ENCODE measurements at places on chromosomes 5 and 9.

DNA sequence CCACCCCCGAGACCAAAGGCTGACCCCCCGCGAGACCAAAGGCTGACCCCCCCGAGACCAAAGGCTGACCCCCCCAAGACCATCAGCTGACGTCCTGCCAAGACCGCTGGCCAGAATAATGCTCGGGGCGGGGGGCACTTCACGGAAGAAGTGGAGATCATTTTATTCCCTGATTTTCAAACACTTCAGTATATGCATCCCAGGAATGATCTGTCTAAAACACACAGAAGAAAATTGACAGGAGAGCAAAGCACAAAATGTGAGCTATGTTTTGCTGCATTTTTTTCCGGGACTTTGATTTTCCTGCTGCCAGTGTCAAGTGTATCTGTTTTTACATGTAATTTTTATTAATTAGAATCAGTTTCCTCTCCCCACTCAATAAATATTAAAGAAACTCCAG lies 67.1 kb downstream of the ADAMTS2 start:
- DNase-seq, result no peak

DNA sequence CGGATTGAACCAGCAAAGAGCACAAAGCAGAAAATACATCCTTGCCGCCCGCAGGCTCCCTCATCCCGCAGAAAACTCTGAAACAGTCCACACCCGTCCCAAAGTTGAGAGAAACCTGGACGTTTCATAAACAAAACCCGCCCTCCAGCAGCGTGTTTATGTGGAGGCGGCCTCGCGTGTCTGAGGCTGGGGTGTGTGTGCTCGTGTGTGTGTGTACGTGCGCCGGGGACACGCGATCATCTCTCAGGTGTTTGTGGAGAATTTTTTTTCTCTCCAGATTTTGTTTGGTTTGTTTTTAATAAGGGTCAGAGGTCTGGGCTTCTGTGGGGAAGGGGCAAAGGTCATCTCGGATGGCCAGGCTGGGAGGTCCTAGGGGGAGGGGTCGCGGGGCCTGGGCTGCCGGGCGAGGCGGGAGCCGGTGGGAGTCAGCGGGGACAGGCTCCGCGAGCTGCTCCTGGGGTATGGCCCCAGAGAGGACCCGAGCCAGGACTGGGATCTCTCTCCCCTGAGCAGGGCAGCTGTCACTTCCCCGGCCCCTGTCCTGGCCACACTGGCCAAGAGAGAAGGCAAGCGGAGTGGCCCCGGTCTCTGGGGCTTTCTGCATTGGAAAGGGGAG lies 206.4 kb downstream of the C9orf50 start:
- DNase-seq, result no peak

- DNase-seq, result no peak
These were observed 19.3 kb downstream of the C5orf58 start for GRCh38 chr5:170252109-170252508.

- no peak for DNase-seq
These were observed 10.4 kb downstream of the PLPP7 start for GRCh38 chr9:131299961-131300347.

- no peak for DNase-seq
These were observed 9.7 kb upstream of the MSMP start for GRCh38 chr9:35763803-35764202.

DNA sequence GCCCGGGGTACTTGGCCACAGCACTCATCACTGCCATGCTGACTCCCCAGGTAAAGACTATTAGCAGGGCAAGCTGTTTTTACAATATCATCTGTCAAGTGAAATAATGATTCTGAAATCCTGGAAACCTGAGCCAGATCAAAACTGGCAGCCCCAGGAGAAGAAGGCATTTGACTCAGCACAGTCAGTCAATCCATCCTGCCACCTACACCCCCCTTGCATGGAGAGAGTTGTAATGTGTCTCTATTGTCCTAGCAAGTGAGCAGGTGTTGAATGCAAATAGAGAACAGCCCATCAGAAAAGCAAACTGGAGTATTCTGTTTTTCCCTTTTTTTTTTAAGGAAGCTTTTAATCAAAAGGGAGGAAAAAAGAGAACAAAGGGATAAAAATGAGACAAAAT lies 291.2 kb downstream of the BRINP1 start:
- DNase-seq, result no peak

GRCh38 chr5:135824541-135825041 lies 9.9 kb upstream of the SLC25A48 start:
- DNase-seq, result no peak

DNA sequence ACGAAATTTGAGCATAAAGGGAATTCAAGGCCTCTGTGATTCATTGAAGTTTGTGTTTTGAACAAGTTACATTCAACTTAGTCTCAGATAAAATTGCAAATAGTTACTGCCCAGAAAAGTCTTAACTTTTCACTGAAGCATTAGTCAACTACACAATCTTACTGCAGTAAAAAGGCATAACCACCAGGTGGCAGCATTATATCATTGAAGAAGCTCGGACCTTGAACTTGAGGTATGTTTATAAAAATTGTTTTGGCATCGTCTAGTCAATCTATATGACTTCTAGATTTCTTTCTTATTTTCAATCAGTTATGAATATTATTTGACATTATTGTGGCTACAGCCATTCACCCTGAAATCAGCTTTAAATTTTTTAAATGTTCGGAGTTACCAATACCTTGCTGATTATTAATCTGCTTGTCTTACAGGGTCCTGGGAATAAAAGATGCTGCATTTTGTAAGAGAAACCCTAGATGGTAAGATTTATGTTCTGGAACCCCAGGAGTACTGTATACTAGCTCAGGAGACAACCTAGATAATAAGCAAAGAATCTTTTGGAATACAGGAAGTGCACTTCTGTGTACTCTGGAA lies 83.9 kb upstream of the GRAMD2B start:
- no peak for DNase-seq
